ENCODE measurements at places on chromosomes 16 and 17.

- no peak for DNase-seq
These were observed 27.2 kb upstream of the IL17C start for GRCh38 chr16:88610909-88611812.

DNA sequence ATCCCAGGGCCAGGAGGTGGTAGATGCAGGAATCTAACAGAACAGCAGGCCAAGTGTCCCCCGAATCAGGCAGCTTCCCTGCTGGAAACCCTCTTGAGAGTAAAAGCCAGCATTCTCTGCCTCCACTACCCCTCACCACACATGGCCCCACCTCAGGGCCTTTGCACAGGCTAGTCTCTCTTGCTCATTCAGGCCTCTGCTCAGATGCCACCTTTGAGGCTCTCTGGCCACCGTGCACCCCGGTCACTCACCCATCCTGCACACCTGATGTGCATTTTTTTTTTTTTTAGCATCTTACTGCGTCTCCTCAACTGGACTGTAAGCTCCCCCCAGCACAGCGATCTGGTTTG, 34.5 kb upstream of the GSE1 start:
- DNase-seq: no peak

- no peak for DNase-seq
These were observed 12.6 kb downstream of the HID1 start for GRCh38 chr17:74959826-74960515.

DNA sequence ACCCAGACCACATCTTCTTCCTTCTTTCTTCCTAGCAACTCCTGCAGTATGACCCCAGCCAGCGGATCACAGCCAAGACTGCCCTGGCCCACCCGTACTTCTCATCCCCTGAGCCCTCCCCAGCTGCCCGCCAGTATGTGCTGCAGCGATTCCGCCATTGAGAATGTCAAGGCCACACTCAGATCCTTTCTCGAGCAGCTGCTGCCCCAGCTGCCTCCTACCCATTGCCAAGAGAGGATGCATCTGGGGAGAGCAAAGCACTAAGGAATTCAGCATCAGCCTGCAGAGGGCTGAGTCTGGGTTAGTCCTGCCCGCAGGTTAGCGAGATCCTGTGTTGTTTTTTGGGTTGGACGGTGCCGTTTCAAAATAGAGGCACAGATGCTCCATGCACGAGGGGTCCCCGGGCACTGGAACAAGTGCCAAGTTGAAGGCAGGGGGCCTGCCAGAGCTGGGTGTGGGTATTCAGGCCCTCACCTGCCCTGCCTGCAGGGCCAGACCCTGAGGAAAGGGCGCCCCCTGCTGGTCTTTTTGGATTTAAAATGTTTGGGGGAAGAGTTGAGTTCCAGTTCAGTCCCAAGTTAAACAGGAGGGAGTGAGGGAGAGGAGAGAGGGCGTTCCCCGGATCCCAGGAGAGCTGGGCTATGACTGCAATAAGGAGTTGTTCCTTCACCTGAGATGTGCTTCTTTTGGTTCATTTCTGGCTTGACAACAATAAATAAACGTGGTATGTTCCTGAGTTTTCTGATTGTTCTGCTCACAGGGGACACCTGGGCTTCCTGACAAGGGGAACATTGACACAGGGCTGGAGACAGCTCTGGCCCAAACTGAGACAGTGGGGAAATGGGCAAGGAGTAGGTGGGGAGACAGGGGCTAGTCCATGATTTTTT, 4.9 kb downstream of the CDK3 start:
- DNase-seq: peak; percentile 85

GRCh38 chr16:53974484-53975080, 270.6 kb downstream of the FTO start:
- DNase-seq: no peak

DNA sequence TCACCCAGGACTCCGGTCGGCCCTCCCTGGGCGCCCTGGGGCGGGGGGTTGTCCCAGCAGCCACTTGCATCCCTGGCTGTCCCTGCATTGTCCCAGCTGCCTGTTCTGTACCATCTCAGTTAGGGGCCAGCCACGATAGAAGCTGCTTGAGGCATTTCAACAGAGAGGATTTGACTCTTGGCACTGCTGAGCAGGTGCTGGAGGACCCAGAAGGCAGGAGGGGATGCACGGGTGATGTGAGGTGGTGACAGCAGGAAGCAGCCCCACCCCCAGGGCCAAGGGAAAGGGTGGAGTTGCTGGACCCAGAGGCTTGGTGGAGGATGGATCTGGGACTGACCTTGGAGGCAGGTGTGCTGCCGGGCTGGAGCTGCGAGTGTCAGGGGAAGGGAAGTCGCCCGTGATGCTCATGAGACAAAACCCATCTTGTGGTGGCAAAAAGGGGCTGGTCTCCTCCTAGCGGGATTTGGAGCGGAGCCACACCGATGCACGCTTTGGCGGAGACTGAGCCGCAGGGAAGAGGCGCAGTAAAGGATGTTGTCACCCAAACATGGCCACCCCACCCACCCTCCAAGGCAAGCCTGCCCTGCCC, 188.0 kb upstream of the GSE1 start:
- no peak for DNase-seq

GRCh38 chr17:4097165-4097960, 45.5 kb downstream of the ZZEF1 start:
- DNase-seq: no peak

DNA sequence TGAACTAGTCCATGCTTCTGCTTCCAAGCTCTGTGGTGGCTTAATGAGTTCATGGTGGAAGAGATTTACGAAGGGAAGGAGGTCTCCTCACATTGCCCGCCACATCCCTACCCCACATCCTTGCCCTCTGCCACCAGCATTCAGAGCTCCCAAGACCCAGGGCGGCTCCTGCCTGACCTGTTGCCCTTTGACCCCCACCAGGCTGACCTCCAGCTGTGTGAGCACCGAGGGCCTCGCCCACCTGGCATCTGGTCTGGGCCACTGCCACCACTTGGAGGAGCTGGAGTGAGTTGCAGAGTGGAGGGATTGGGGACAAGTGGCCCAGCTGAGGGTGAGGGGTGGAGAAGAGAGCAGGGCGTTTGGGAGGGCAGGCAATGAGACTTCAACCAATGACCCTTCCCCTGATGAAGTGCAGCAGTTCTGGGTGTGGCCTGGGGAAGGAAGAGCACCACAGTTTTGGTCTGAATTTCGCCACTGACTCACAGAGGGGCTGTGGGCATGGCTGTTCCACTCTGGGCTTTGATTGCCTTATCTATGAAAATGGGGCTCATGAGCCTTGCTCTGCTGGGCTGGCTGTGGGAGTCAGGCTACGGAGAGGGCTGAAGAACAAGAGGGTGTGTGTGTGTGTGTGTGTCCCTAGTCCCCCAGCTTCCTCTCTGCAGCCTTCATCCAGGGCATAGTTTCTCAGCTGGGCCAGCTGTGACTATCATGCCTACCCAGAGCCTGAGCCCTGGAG, 22.6 kb upstream of the CPNE2 start:
- DNase-seq: no peak

- no peak for DNase-seq
These were observed 78.8 kb upstream of the DOC2B start for GRCh38 chr17:260031-260791.

- no peak for DNase-seq
These were observed 47.4 kb downstream of the AXIN2 start for GRCh38 chr17:65514082-65514481.

DNA sequence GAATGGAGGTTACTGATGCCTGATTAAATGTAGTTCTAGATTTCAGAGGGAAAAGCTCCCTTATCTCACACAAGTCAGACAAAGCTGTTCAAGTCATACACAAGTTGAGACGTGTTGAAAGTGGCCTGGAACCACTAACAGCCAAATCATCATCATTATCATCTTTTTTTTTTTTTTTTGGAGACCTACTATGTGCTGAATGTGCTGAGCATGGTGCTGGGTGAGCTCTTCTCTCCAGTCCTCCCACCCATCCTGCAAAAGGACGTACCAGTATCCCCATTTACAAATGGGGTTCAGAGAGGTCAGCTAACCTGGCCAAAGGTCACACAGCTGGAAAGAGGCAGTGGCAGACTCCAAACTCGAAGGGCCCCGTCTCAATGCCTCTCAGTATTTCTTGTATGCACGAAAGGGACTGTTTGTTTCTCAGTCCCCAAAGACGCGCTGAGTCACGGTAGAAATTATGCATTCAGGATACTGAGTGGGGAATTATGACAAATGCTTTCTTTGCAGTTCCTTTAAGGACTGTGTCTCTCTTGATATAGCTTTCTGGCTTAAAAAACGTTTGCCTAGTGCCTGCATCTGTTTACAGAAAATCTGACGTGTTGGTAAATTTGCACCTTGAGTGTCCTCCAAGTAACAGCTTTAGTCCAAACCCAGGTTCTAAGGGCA, 235.5 kb downstream of the XYLT1 start:
- DNase-seq: no peak

DNA sequence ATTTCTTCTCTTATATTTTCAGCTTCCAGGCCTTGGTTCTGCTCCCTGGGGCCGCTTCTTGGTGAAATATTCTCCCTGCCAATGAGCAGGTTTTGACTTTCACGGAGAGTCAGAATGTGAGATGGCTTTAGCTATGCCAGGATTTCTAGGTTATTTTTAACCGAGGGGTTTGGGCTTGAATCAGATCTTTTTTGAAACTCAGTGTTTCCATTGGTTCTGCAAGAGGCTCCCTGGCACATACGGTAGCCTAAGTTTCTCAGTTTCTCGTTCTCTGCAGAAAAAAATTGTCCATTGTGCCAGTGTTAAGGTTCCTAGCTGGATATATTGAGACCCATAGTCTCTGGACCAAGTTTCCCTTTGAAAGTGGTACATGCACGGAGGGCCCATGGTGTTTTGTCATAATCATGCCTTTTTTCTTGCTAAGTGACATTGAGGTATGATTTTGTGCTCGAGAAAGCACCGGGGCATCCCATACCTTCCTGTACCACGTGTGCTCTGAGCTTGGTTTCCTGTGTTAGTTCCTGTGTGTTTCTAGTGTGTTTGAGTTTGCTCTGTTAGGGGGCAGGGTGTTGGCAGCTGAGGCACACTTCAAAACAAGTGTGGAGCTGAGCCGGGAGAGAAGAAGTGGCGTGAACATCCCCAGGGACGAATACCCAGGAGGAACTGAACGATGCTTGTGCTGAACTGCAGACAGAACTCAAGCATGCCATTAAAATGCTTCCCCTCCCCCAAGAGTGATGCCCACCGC, 127.2 kb downstream of the HS3ST3B1 start:
- no peak for DNase-seq

- no peak for DNase-seq
These were observed 1.2 kb downstream of the JUP start for GRCh38 chr17:41785091-41785858.

DNA sequence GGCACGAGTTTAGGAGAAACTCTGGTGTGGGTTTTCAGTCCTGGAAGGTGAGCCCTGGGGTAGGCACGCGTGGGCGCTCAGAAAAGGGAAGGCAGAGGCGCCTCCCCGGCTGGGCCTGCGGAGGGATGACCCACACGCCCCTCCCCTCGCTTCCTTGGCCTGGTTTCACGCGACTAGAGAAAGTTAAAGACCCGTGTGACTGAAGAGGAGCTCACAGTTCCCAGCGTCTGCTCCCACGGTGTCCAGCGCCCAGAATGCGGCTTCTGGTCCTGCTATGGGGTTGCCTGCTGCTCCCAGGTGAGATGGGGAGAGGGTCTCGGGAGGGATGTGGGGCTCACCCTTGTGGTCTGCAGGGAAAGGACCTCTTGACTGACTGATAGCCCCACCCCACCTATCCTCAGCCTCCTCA, at the start of gene CD300LG:
CD300LG (plus strand) TSS at position 214 of the 409 bp plus-strand sequence; CDS start at position 255, 41 bp downstream.
- DNase-seq: no peak

- no peak for DNase-seq
These were observed 1.1 kb downstream of the CD79B start for GRCh38 chr17:63930951-63931575.

DNA sequence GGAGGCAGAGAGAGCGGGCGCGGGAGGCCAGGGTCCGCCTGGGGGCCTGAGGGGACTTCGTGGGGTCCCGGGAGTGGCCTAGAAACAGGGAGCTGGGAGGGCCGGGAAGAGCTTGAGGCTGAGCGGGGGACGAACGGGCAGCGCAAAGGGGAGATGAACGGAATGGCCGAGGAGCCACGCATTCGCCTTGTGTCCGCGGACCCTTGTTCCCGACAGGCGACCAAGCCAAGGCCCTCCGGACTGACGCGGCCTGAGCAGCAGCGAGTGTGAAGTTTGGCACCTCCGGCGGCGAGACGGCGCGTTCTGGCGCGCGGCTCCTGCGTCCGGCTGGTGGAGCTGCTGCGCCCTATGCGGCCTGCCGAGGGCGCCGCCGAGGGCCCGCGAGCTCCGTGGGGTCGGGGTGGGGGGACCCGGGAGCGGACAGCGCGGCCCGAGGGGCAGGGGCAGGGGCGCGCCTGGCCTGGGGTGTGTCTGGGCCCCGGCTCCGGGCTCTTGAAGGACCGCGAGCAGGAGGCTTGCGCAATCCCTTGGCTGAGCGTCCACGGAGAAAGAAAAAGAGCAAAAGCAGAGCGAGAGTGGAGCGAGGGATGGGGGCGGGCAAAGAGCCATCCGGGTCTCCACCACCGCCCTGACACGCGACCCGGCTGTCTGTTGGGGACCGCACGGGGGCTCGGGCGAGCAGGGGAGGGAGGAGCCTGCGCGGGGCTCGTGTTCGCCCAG, 1.2 kb upstream of the CBX4 start:
- DNase-seq: no peak

DNA sequence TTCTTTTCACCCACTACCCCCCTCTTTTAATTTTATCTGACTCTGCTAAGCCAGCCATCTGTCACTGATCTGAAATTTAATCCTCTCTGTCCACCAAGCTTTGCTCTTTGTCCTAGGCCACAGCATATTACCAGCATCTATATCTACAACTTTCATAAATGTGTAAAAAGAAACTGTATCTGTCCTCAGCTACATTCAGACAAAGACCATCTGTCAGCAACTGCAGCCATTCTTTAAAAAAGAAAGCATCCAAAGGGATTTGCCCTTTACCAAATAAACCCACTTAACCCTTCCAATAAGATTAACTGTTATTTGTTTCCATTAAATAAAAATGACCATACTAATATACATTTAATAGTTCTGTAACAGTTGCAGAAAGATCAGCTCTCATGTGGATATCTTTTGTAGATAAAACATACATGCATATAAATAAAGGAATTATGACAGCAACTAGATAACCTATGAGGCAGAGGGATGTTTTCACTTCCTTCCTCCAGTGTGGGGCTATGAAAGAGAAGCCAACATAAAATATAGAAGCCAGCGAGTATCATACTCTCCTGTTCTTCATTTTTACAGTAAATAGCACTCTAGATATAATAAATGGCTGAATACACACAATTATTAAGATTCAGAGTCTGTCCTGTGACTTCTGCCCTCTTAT, 602.5 kb upstream of the SALL1 start:
- DNase-seq: no peak

DNA sequence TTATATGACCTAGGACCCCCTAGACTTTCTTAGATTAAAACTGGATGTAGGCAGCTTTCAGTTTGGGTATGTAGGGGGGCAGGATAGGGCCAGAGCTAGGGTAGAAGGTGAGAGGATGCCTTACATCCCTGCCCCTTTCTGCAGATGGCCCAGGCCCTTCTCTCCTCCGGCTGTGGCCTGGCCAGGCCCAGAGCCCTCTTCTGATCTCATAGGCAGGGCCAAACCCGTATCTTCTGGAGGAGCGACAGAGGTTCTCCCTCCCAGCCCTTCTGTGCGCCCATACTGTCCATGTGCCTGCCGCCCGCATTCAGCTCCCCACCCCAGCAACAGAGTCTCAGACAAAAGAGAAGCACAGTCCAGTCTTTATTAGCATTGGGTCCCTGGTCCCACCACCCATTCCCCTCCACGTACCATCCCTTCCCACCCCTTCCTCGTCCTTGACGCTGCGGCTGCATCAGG, 2.0 kb upstream of the TSPOAP1 start:
- peak; percentile 28 for DNase-seq

All from hematopoietic multipotent progenitor cell treated with erythropoietin and hydrocortisone succinate and interleukin-3 and kit ligand, for 15 days (in vitro differentiated cells).